ENCODE measurements at places on chromosomes 7 and 10.

DNA sequence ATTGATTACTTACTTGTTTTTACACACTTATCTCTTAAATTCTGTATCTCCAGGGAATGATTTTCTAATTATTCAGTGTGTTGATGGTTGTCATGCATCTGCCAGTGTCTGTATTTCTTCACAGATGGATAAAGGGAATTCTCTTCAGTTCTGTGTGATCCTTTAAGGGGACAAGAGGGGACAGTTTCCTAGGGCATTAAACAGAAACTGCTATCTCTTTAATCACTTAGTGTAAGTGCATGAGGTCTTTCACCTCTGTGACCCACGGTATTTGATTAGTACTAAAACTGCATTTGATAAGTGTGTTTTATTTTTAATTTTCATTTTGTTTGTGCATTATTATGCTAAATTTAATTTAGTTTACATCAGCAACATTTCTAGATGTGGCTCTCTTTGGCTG lies 26.6 kb upstream of the SEMA3D start:
- DNase-seq = no peak

DNA sequence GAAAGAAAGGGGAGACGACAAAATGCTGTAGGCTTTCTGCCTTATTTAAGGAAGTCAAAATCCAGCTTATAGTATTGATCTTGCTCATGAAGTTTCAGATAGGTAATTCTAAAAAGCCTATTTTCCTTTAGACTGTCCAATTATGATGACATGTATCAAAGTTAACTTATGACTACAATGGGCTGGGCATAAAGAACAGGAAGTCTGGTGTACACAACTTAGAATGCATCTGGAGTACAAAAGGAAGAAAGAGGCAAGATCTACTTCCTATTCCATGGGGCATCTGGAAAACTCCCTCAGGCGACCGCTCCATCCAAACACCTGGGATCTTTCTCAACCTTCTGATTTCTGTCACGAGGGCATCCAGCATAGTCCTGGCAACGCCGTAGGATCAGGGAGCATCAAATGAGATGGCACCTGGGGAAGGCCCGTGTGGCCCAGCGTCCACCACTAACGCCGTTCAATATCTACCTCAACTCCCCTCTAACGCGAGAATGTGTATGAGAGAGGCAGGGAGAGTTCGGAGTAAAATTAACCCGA lies 512 bp downstream of the FAM24B start:
- DNase-seq = peak; percentile 43

GRCh38 chr7:85508642-85509410 lies 322.0 kb upstream of the SEMA3D start:
- peak; percentile 34 for DNase-seq

GRCh38 chr10:132708936-132709335 lies 77.0 kb downstream of the NKX6-2 start:
- DNase-seq = no peak

- peak; percentile 22 for DNase-seq
Measured at GRCh38 chr10:29554660-29555059, 80.1 kb downstream of the SVIL start.

All from epithelial cell of esophagus (primary cell).